RPMI7951 (cell line): ENCODE measurements at places on chromosomes 2 and 18.

- DNase-seq: no peak
Observed at GRCh38 chr18:64183665-64184064, 34.8 kb upstream of the LINC00305 start.

DNA sequence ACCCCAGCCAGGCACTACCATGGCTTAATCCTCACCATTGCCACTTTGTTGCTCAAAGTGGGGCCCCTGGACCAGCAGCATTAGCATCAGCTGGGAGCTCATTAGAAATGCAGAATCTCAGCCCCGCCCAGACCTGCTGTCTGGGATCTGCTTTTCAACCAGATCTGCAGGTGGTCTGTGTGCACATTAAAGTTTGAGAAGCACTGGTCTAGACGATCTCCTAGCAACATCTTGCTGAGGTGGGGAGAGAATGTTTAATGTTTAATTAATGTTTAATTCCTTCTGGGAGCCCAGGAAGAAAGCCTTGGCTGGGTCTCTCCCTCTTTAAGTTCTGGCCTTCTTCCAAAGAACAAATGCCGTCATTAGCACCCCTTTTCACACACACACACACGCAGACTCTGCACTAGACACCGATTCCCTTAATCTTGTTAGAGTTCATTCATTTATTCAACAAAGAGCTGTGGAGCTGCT, 53.7 kb downstream of the EDAR start:
- DNase-seq: no peak

DNA sequence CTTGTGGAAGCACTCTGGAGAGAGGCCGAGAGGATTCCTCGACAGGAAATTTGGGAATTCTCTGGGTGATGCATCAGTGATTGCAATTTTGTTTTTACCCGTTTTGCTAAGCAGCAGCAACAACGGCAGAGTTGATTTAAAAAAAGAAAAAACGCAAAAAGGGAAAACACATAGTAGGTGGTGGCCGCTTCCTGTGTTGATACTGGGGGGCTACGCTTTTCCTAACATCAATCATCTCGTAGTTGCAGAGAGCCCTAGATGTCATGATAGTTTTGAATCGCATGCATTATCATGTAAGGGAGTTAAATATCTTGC, 271 bp upstream of the RBM43 start:
- no peak for DNase-seq

- DNase-seq: peak; percentile 78
Observed at GRCh38 chr2:195575879-195576401, 81.1 kb upstream of the SLC39A10 start.

GRCh38 chr2:239876271-239876947, 148.7 kb downstream of the NDUFA10 start:
- DNase-seq: no peak

DNA sequence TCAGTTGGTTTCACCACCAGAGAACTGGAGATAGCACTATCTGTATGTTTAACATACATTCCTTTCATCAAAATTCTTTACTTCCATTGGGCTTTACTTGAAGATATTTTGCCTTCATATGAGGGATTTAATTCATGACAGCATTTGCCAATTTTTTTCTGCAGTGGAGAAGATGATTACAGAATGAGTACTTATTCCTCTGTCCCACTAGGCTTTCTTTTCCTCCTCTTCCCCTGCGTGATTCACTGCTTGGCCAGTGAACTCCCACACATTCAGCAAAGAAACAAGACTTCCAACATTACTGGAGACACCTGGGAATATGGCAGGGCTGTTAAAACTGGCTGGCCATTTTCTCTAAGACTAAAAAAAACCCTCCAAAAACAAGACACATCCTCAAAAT, 425.8 kb upstream of the KCNH7 start:
- peak; percentile 34 for DNase-seq

GRCh38 chr2:42223855-42224268, 54.7 kb downstream of the EML4 start:
- DNase-seq: no peak

GRCh38 chr2:217167531-217167930, 307.7 kb upstream of the TNP1 start:
- peak; percentile 18 for DNase-seq

- DNase-seq: peak; percentile 100
Observed at GRCh38 chr2:172253190-172254052, 150.7 kb upstream of the DLX2 start.

DNA sequence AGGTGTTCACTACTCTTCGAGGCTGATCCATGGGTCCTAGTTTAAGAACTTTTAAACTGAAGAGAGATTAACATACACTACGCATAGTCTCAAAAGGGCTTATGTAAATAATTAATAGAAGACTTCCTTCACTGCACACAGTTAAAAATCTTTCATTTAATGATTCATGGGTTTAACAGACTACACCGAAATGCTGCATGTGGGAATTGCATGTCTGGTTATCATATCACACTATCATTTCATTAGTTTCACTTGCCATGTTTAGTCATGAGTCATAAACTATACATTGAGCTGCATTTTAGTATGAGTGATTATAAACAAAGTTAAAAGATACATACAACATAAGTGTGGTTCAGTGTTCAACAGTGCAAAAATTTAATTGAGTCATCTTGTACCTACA, 31.2 kb downstream of the GLS start:
- DNase-seq: peak; percentile 7

DNA sequence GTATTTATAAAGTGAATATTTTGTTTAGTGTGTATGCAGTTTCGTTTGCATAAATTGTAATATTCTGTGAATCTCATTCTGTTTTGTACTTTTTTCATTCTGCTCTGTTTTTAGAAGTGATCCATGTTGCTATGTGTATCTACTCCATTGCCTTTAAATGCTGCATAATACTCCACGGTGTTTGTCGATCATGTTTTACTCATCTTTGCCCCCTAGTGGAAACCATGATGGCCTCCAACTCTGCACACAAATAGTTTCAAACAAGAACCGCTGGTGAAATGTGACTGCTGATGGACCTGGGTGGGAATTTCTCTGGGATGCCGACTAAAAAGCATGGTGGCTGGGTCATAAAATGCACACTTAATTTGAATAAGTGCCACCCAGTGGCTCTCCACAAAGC, 32.0 kb upstream of the SKOR2 start:
- peak; percentile 39 for DNase-seq
